ENCODE measurements at places on chromosomes 2 and 18.

DNA sequence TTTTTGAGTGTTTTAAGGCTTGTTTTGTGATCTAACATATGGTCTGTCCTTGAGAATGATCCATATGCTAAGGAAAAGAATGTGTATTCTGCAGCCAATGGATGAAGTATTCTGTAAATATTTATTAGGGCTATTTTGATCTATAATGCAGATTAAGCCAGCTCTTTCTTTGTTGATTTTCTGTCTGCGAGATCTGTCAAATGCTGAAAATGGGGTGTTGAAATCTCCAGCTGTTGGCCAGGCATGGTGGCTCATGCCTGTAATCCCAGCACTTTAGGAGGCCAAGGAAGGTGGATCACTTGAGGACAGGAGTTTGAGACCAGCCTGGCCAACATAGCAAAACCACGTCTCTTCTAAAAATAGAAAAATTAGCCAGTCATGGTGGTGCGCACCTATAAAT is 132.7 kb downstream of the DIS3L2 start:
- no peak for DNase-seq

DNA sequence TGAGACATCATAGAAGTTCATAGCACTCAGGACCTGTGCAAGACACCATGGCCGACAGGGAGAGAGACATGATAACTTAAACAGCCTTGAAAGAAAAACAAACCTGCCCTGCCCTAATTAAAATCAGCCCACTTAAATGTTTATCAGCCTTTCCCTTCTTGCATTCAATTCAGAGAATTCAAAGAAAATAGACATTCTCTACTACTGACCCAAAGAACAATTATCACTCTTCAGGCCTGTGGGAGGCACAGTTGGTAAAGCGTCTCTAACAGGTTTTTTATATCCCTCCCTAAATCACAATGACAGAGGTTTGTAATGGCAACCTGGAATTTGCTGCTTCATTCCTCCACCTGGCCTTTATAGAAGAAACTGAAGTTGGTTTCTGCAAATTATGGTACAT is 1.7 kb downstream of the CDK15 start:
- no peak for DNase-seq

GRCh38 chr2:12180031-12180430 is 433.6 kb downstream of the LPIN1 start:
- DNase-seq: no peak

DNA sequence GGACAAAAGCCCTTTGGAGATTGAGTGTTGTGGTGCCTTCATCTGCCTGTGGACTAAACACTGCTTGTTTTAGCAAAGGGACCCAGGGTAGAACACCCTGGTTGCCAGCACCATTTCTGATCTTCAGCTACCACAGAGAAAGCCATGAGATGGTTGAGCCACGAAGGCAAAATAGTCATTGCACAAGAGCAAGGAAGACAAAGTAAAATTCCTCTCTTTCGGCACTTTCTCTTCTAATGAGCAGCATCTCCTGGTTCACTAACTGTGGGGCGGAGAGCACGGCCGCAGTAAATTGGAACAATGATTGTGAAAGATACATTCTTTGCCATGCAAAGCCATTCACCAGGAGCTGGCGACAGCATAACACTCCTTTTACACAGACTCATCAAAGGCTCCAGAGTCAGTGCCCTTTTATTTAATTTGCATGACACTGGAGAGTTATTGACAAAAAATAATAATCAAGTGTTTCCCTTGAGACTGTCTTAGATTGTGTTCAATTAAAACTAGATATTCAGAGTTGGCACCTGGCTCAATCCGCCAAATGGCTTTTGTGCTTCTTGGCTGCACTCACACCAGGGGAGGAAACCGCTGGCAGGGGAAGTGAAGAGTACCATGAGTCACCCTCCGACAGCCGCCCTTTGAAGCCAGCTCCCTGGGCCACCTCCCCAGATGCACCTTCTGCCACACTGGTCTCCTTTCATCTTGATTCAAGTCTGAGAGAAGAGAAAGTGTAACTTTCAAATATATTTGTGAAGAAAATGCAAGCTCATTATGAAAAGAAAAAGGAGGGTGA is 100.5 kb upstream of the MEIS1 start:
- DNase-seq: no peak

GRCh38 chr2:232568161-232568560 is 17.7 kb downstream of the EIF4E2 start:
- DNase-seq: no peak

DNA sequence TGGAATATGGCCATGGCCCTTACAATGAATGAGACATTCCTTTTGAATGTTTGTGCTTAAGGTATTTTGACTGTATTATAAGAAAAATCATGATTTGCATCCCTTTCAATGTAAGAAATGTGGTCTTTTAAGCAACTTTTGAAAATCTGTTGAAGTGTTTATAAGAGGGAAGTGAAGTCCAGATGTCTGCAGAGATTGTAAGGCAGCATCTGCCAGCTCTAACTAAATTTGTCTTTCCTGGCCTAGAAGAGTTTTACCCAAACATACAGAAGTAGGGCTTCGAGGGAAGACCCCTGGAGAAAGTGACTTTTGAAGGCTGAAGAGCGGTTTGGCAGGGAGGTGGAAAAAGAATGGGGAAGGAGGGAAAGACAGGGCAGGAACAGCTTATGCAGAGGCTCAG is 12.2 kb downstream of the EML6 start:
- DNase-seq: no peak

DNA sequence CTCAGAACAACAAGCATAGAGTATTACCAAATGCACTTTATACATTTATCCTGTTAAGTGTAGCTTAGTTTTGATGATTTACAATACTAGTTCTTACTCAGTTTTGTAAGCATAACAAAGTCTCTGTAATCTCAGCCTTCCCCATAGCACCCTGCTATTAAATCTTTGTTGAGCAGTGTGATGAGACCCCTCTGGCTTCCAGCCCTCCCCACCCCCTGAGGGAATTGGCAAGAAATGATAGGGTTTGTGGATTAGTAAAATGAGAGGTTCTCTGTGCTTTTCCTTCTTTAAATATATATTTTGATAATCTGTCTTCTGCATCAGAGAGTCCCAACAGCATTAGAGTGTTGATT is 37.2 kb downstream of the ZNF521 start:
- no peak for DNase-seq

DNA sequence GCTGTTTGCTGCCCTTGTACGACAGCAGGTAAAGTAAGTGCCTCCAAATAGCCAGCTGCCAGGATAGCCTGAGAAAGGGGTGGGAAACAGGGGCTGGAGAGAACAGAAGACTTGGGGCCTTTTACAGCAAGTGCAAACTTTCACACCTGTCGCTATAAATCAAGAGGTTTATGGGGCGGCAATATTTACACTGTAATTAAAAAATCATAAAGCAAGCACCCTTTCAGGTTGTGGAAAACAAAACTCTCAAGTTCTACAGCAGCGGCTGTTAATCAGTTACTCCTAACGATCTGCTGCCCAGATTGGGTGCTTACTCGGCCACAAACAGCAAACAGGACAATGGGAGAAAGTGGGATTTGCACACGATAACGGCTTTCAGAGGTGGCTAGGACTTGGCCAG is 359.5 kb upstream of the ETAA1 start:
- DNase-seq: no peak
